Sigmoid colon (tissue), 7 donors: ENCODE measurements at places on chromosomes 1 and 21. TPM values are rescaled to one million over a fixed set of nuclear protein-coding genes. Genes with fewer than 3 reads are reported as not detected.
A peak's percentile ranks its signal among the peaks of the same experiment; 100 is the strongest.

DNA sequence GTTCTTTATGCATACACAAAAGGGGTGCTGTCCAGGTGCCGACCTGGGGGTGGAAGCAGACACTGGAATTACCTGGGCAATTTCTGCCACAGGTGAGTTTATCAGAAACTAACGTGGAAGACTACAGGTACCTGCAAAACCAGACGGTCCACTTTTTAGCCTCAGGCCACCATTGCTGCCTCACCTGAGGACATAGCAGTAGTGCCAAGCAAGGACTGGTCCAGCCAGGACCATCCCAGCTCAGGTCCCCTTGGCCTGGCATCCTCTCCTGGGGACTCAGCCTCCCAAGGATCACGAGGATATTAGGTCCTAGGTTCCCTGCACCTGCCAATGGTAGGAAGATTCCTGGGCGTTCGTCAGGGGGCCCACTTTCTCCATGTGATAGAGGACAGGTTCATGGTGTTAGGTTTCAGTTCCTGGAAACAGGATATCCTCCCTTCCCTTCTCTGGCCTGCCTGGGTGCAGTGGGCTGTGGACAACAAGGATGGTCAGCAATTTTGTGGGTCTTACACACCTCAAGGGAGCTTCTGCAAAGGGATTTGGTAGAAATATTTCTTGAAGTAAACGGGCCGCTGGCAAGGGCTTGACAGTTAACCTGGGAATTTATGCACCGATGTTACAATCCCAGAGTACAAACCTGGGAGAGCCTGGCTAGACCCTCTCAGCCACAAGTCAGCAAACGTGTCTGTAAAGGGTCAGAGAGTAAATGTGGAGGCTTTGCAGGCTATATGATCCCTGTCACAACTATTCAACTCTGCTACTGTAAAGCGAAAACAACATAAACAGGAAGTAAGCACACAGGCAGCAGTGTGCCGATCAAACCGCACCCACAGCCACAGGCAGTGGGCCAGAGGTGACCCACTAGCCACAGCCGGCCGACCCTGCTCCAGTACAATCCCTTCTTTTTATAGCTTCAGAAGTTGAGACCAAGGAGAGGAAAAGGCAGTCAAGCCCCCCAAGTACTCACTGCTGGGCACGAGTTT, 71.4 kb upstream of the RAB4A start:
- DNase-seq, result no peak

DNA sequence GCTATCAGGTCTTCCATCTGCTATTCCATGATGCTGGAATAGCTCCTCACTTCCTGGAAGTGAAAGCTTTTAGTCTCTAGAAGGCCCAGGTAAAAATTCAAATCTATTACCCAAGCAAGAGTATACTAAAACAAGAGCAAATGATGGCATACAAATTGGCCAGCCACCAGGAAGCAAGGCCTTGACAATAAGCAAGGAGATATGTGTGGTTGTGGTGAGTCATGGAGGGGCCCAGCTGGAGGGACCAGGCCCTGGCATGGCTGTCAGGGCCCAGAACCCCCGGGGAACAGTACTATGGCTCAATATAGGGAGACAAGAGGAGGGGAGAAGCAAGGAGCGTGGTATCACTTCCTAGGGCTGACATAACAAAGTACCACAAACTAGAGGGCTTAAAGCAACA, 358.7 kb downstream of the RRAGC start:
- DNase-seq, result no peak

DNA sequence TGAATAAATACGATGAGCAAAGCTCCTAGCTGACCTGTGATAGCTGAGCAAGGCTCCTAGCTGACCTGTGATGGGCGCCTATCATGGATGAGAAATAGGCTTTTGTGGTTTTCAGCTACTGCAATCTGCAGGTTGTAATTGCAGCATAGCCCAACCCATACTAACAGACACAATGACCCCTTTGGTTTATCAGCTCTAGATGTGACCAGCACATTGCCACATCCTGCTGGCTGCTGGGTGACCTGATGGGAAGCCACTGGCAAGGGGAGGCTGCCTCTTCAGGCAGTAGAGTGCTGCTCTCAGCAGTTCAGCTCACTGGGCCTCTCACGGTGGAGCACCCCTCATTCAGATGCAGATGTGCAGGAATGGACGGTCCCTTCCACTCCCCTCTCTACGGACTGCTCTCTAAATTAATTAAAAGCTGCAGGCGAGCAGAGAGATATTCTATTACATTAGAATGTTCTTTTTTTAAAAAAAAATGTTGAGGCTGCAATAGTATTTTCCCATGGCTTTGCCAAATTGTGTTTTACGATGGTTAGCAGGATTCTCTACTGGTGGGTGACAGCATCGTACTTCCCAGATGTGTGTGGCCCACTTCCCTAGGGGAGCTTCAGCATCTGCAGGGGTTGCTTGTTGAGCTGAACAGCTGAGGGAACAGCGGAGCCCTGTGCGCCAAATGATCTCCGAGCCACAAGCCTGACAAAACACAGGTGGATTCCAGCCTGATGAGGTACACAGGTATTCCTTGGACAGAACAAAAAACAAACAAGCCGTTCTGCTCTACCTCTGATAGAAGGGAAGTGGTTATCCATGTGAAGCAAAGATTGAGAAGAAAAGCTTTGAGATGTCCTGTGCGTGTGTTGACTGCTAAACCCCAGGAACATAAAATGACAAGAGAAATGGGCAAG, 65.0 kb downstream of the SYT6 start:
- no peak for DNase-seq

GRCh38 chr1:151616505-151616849, 4.6 kb downstream of the SNX27 start:
- DNase-seq, result no peak

- DNase-seq, result no peak
These were observed 1.7 kb downstream of the EGLN1 start for GRCh38 chr1:231420299-231420958.

DNA sequence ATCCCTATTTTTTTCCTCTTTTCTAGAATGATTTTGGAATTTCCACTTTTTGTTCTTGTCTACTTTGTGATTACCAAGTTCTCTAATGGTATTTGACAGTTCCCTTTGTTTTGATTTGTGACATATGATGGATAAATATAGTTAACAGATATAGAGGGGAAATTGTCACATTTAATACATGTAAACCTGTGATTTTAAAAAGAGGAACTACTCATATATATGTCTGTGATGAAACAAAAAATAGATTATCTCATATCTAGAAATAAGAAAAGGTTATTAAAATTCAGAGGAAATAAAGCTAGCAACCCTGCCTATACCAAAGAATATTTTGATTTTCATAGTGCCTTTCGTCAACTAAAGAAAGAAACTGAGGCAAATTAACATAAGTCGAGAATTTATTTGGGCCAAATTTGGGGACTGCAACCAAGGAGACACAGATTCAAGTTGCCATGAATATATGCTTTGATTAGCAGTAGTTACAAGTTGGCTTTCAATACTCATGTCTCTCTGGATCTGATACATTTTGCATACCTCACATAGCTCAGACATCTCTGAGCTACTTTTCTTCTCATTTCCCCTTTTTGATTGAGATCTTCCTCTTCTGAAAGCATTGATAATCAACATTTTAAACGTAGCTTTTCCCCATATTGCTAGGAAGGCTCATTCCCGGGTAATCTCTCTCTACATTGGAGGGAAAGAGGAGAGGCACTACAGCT, 15.6 kb upstream of the C21orf91 start:
- DNase-seq, result no peak

GFI1 gene
- 5.5 TPM for polyA plus RNA-seq

GBP5 gene
- polyA plus RNA-seq, result 19.3 TPM

DNA sequence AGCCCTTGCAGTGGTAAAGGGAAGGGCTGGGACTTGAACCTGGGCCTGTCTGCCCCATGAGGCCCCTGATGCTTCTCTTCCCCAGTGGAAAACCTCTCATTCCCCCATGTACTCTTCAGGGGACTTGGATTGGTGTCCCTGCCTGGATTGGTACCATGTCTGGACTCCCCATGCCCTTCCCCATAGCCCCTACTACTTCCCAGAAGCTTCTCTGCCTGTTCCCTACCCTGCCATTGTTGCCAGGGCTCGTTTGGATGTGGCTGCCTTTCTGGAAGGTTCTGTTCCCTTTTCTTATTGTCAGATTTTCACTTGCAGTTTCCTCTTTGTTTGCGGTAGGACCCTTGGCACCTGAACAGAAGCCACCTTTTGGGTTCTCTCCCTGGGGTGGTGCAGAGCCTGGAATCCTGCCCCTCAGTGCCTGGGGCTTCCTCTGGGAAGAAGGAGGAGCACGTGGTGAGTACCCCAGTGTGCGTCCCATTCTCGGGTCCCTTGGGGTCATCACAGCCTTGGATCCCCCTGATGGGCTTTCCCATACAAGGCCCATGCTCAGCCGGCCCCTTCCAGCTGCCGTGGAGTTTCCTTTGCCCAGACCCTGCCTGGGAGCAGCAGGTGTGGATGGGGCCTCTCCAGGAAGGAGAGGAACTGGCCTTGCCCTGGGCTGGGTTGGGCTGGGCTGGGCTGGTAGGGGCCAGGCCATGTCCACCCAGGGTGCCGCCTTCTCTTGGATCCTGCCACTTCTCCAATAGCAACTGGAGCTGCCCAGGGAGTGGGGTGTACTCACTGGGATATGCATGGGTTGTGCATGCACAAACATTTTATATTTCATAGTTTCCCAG, 281.1 kb downstream of the PTPRU start:
- peak; percentile 46 for DNase-seq

S100A3 gene
- 3.9 TPM for polyA plus RNA-seq

DNA sequence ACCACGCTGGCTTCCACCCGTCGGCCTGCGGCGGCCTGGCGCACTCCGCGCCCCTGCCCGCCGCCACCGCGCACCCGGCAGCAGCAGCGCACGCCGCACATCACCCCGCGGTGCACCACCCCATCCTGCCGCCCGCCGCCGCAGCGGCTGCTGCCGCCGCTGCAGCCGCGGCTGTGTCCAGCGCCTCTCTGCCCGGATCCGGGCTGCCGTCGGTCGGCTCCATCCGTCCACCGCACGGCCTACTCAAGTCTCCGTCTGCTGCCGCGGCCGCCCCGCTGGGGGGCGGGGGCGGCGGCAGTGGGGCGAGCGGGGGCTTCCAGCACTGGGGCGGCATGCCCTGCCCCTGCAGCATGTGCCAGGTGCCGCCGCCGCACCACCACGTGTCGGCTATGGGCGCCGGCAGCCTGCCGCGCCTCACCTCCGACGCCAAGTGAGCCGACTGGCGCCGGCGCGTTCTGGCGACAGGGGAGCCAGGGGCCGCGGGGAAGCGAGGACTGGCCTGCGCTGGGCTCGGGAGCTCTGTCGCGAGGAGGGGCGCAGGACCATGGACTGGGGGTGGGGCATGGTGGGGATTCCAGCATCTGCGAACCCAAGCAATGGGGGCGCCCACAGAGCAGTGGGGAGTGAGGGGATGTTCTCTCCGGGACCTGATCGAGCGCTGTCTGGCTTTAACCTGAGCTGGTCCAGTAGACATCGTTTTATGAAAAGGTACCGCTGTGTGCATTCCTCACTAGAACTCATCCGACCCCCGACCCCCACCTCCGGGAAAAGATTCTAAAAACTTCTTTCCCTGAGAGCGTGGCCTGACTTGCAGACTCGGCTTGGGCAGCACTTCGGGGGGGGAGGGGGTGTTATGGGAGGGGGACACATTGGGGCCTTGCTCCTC, 1.9 kb downstream of the OLIG2 start:
- peak; percentile 27 for DNase-seq

- no peak for DNase-seq
These were observed 222.4 kb downstream of the LRRC40 start for GRCh38 chr1:69982992-69983391.

ZMYND12 gene
- 1.0 TPM for polyA plus RNA-seq
